ENCODE measurements at places on chromosomes 3 and 15.

DNA sequence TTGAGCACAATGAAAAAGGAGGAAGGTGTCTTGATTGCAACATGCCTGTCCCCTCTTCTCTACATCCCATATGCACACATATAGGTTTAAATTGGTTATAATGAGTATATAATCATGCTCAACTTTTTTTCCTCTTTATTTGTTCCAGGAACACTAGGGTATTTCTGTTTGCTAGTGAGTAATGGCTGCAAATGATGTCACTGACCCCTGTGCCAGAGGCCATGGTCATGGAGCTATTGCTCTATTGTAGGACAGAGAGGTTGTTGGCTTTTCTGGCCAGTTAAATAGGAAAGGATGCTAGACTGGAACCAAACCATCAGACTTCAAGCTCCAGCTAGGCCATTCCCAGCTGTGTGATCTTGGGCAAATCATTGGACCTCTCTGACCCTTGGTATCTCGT lies 9.6 kb downstream of the ARHGEF3 start:
- DNase-seq, result no peak

- DNase-seq, result no peak
These were observed 57.8 kb upstream of the GPD1L start for GRCh38 chr3:32048487-32049182.

GRCh38 chr3:12489832-12490231 lies 5.6 kb downstream of the TSEN2 start:
- DNase-seq, result no peak

- no peak for DNase-seq
These were observed 59.3 kb upstream of the CFAP161 start for GRCh38 chr15:81074773-81075172.

GRCh38 chr3:118573912-118574311 lies 460.7 kb downstream of the IGSF11 start:
- DNase-seq, result no peak

GRCh38 chr3:195085356-195086130 lies 185.4 kb downstream of the XXYLT1 start:
- no peak for DNase-seq

DNA sequence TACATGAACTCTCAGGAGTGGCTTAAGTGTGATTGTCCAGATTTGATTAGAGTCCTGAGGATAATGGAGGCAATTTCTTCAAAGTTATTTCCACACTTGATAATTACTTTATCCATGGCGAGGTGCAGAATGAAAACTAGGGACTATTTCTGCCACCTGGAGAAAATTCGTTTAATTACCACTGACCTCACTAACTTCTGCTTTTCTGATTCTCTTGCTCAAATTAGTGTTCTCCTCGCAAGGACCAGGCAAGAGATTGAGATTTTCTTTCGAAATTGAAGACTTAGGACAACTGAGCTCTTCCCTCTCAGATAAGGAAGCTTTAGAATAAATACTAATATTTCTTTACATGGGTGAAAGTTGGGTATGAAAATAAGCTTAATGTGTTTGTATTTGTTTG lies 135.2 kb downstream of the RYR3 start:
- DNase-seq, result no peak

GRCh38 chr3:77372634-77373346 lies 332.9 kb downstream of the ROBO2 start:
- no peak for DNase-seq
